ENCODE measurements at places on chromosomes 11 and 22. TPM values are rescaled to one million over a fixed set of nuclear protein-coding genes. Genes with fewer than 3 reads are reported as not detected.

- H3K4me3 ChIP-seq = no peak overlapping the region
- H3K27ac ChIP-seq = no peak overlapping the region
- no peaks in the 10 kb centered on the region for H3K27me3 ChIP-seq
- DNase-seq = no peak
- H3K36me3 ChIP-seq = no peaks in the 10 kb centered on the region
- peaks cover 6% of the 10 kb centered on the region for H3K4me1 ChIP-seq
These were observed 127.5 kb downstream of the SIK3 start for GRCh38 chr11:116970485-116971292.

DNA sequence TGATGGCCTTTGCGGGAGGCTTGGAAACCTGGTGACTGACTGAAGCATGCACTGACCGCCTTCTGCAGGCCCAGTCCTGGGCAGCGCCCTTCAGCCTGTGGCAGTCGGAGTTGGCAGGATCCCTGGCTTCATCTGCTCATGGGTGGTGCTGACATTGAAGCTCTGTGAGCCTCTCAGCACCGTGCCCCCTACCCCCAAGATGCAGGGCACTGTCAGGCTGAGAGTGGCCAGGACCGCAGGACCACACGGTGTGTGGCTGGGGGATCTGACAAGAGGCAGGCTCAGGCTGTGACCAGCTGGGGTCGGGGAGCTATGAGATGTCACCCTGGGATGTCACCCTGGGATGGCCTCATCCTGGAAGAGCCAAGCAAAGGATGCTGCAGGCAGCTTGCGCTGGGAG lies 32.7 kb downstream of the TBC1D22A start:
- H3K36me3 ChIP-seq = peaks cover 5% of the 10 kb centered on the region
- no peaks in the 10 kb centered on the region for H3K27me3 ChIP-seq

DNA sequence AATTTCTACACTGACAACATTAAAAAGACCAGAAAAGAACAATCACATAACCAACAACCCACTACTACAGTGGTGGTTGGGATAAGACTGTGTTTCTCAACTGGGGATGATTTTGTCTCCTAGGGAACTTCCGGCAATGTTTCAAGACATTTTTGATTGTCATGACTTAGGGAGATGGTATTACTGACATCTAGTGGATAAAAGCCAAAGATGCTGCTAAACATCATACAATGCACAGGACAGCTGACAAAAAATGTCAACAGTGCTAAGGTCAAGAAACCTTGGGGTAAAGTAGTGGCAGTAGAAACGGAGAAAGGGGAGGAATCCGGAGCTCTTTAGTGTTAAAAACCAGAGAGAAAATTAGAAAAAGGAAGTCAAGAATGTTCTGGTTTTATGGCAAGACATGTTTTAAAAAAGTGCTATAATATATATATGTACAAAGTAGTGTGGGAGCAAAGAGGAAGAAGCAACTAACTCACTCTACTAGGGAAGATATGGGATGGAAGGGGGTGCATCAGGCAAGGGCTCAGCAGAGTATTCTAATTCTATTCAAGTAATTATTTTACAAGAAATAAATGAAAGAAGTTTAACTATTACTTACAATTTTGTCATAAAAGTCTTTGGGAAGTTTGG lies 37.2 kb downstream of the CKAP5 start:
- H3K27ac ChIP-seq = peak overlapping the region; percentile 45
- no peak overlapping the region for H3K4me3 ChIP-seq
- DNase-seq = no peak

DNA sequence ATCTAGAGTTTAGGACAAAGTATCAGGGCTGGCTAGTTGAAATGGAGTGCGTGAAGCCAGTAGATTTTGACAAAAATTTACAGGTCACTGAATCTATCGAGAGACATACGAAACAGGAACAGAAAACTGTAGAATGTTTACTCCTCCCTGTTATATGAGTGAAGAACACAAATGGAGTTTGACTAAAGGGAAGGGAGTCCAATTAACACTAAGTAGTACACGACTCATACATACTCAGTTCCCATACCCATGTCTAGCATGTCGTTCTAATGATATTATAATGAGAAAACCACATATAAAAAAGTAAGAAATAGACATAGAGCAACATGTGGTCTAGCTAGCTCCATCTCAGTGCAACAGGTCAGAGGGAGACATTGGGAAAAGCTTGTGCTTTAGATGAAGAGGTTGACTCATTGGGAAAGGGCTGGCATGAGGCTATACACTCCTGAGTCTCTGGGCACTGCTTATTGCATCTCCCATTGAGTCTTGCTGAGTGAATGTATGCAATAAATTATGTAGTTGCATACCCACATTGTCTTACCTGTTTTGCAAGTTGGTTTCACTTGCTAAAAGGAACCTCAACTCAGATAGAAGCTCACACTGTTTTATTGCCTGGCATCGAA lies 43.5 kb downstream of the CD44 start:
- no peak overlapping the region for H3K4me3 ChIP-seq
- DNase-seq = no peak
- H3K36me3 ChIP-seq = peaks cover 34% of the 10 kb centered on the region
- H3K27ac ChIP-seq = no peak overlapping the region
- peaks cover 26% of the 10 kb centered on the region for H3K4me1 ChIP-seq
- H3K27me3 ChIP-seq = no peaks in the 10 kb centered on the region

- H3K4me3 ChIP-seq = no peak overlapping the region
- H3K4me1 ChIP-seq = no peaks in the 10 kb centered on the region
These were observed 91.1 kb downstream of the ST3GAL4 start for GRCh38 chr11:126446581-126446980.

DNA sequence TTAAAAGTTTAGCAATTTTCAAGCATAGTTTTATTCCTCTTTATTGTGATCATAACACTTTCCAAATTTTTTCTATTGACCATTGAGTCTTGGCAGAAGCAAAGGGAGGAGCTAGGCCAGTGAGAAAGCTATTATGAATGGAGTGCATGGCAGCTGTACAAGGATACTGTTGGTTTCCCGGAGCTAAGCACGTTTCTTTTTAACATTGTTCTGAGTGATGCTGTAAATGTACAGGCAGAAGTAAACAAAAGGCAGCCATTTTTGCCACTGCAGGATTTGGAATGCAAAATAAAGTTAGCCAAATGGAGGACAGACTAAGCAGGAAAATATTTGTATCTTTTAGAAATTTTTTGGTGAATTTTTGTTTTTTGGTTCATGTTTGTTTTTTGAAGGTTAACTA lies 16.2 kb downstream of the CBL start:
- H3K4me1 ChIP-seq = peaks cover 28% of the 10 kb centered on the region
- no peak for DNase-seq
- H3K36me3 ChIP-seq = peaks cover 4% of the 10 kb centered on the region

DNA sequence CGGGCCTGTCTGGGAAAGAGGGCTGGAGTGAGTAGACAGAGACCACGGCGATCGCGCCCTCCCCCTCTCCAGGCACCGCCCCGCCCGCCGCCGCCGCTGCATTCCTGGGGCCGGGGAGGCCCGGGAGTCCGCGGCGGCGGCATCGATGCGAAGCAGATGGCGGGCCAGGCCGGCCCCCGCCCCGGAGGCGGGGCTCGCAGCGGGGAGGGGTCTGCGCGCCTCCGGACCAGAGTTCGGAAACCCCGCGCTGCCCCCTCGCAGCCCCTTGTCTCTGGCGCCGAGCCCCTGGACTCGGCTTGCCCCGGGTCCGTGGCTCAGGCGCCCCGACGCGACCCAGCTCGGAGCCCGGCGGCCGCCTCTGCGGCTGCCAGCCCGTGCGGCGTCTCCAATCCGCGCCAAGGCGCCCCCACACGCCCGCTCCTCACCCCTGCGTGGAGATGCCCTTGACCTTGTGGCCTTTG lies 1.3 kb downstream of the SCARF2 start:
- no peak overlapping the region for H3K27ac ChIP-seq
- H3K4me3 ChIP-seq = peak overlapping the region; percentile 98
- H3K36me3 ChIP-seq = peaks cover 9% of the 10 kb centered on the region
- H3K27me3 ChIP-seq = no peaks in the 10 kb centered on the region
- H3K4me1 ChIP-seq = peaks cover 44% of the 10 kb centered on the region

DNA sequence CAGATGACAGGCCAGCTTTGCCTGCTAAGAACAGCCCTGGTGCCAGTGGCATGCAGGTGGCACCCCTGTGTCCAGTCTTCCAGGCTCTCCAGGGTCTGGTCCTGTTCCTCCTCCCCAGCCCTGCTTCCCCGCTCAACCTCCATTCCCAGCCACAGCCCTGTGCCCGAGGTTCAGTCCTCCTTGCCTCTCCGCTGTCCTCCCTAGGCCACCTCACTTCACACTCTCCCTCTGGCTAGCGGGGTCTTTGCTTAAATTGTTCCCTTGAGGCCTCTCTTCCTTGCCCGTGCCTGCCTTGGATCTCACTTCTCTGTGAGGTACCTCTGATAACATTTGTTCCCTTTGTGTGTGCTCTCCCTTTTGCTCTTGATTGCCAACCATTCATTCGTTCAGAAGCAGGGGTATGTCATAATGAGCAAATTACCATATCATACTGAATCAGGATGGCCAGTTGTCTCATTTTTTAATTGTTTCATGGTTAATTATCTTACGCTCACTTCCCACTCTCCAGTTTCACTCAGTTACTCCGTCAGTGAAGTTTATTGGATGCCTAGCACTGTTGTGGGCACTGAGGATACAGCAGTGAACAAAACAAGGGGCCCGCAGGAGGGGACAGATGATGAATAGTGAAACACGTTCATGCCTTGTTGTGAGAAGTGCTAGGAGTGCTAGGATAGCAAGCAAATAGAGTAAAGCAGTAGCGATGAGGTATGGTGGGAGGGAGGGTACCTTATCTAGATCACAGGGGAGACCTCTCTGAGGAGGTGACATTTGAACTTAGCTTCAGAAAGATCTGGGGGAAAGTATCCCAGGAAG lies 7.4 kb downstream of the BMAL1 start:
- H3K4me1 ChIP-seq = peaks cover 31% of the 10 kb centered on the region
- peaks cover 10% of the 10 kb centered on the region for H3K27me3 ChIP-seq
- H3K36me3 ChIP-seq = peaks cover 3% of the 10 kb centered on the region
- DNase-seq = no peak
- no peak overlapping the region for H3K27ac ChIP-seq

GRCh38 chr22:41885516-41885915 lies 29.4 kb downstream of the SHISA8 start:
- H3K4me3 ChIP-seq = no peak overlapping the region
- H3K4me1 ChIP-seq = no peaks in the 10 kb centered on the region
- H3K36me3 ChIP-seq = peaks cover 67% of the 10 kb centered on the region
- no peak overlapping the region for H3K27ac ChIP-seq

GRCh38 chr11:116167706-116168458 lies 604.9 kb downstream of the BUD13 start:
- no peaks in the 10 kb centered on the region for H3K36me3 ChIP-seq
- DNase-seq = peak; percentile 65
- H3K27ac ChIP-seq = no peak overlapping the region
- H3K4me3 ChIP-seq = no peak overlapping the region
- peaks cover 7% of the 10 kb centered on the region for H3K27me3 ChIP-seq

- no peak overlapping the region for H3K4me3 ChIP-seq
- no peak overlapping the region for H3K27ac ChIP-seq
- H3K4me1 ChIP-seq = peaks cover 37% of the 10 kb centered on the region
- H3K36me3 ChIP-seq = peaks cover 25% of the 10 kb centered on the region
These were observed 16.6 kb downstream of the CAPRIN1 start for GRCh38 chr11:34068111-34068510.

DNA sequence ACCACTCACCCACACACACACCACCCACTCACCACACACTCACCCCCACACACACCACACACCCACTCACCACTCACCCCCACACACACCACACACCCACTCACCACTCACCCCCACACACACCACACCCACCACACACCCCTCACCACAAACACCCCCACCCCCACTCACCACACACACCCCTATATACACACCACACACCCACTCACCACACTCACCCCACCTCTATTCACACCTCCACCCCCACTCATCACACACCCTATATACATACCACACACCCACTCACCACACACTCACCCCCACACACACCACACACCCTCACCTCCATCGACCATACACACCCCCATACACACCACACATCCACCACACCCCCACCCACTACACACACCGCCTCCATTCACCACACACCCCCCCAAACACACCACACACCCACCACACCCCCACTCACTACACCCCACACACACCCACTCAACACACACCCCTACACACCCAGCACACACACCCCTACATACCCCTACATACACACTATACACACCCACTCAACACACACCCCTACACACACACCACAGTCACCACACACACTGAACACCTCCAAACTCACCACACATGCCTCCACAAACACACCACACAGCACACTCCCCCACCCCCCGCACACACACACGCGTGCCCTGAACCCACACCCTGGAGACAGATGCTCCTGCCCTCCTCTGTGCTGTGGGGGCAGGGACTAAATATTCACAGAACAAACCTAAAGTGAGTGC lies 19.0 kb upstream of the TTLL12 start:
- H3K4me3 ChIP-seq = no peak overlapping the region
- peaks cover 2% of the 10 kb centered on the region for H3K27me3 ChIP-seq
- no peak overlapping the region for H3K27ac ChIP-seq
- no peak for DNase-seq

DNA sequence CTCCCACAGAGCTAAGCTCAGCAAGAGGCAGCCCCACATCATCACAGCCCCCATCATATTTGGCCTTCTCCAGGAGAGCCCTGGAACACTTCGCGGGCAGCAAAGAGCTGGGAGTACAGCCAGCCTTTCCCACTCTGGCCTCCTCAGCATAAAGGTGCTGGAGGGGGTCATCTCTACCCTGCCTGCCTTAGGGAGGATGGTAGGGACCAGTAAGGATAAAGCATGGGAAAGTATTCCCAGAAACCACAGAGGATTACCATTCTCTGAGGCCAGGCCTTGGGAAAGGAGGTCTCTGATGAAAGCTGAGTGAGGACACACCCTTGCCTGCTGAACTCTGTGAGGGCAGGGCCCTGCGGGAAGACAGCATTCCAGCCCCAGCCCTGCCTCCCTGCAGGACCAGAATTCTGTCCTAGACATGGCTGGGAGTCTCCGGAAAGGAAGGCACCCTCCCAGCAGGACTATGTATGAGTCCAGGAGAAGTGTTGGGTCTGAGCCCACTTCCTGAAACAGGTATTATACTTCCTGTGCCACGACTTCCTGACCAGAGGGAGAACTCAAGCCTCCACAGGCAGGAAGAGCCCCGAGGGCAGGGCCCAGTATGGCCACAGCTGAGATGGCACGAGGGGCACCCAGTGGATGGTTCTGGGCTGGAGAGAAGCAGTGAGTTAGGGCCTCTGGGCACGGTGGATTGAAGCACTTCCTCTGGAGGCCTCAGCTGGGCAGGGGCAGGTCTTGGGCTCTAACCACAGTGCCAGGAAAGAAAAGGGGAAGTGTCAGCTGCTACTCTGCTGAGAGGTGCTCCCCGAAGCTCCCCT lies 12.9 kb upstream of the CASTOR1 start:
- DNase-seq = no peak
- H3K27me3 ChIP-seq = no peaks in the 10 kb centered on the region
- H3K36me3 ChIP-seq = peaks cover 10% of the 10 kb centered on the region

- DNase-seq = no peak
- H3K27me3 ChIP-seq = peaks cover 8% of the 10 kb centered on the region
- no peaks in the 10 kb centered on the region for H3K36me3 ChIP-seq
These were observed 97.4 kb downstream of the CHST1 start for GRCh38 chr11:45568049-45568448.

GRCh38 chr11:122706291-122707088 lies 51.0 kb downstream of the UBASH3B start:
- no peak overlapping the region for H3K4me3 ChIP-seq
- no peaks in the 10 kb centered on the region for H3K27me3 ChIP-seq
- H3K4me1 ChIP-seq = peaks cover 49% of the 10 kb centered on the region
- peaks cover 14% of the 10 kb centered on the region for H3K36me3 ChIP-seq
- H3K27ac ChIP-seq = peak overlapping the region; percentile 70
- DNase-seq = no peak

NPTXR gene
- total RNA-seq = 4.8 TPM

BIK gene
- total RNA-seq = not detected

PGA5 gene
- total RNA-seq = not detected

NLRP14 gene
- not detected for total RNA-seq

PAAF1 gene
- total RNA-seq = 16.0 TPM

FAT3 gene
- total RNA-seq = 12.3 TPM

FGF19 gene
- total RNA-seq = 0.13 TPM

MIOX gene
- total RNA-seq = 1.5 TPM

POU2AF3 gene
- total RNA-seq = not detected
